NCI-H2081 (cell line): ENCODE measurements at places on chromosomes 4 and X.

DNA sequence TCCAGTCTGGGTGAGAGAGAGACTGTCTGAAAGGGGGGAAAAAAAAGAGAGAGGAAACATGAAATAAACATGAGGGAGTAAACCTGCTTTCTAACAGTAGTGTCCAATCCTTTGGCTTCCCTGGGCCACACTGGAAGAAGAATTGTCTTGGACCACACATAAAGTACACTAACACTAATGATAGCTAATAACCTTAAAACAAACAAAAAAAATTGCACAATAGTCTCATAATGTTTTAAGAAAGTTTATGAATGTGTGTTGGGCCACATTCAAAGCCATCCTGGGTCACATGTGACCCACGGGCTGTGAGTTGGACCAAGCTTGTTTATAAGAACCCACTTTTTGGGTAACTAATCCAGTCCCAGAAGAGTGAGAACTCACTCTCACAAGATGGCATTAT lies 30.3 kb downstream of the PDS5A start:
- DNase-seq = no peak

DNA sequence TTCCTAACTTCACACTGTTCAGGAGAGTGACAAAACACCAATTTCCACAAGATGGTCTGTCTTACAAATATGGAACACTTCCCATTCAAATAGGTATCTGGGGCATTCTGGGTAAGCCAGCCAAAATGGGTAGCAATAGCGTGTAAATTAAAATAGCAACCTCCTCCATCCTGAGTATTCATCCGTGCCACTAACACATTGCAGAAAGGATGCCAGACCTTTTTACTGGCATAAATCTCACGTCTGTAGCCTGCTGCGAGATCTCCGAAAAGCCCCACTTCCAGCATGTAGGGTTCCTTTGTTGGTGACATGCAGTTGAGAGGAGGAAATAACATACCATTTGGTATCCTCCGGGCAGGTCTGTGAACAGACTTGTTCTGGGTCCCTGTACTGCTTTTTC lies 52.7 kb upstream of the RAI2 start:
- no peak for DNase-seq

DNA sequence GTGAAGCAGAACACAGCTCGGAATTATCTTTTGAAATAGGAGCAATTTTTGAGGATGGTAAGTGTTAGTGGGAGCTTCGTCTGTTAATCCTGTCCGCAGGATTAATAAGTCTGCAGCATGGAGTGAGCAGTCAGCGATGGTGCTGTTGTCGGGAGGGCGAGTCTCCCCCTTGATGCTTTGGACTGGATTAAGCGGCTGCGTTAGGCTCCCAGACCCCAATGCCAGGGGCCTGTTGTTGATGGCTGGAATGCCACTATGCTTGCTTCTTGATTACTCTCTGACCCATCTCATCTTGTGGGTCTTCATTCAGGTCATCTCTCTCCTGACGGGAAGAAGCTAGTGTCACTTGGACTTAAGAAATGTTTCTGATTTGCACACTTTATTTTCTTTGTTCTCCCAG lies 332.6 kb downstream of the ARHGAP10 start:
- DNase-seq = no peak

DNA sequence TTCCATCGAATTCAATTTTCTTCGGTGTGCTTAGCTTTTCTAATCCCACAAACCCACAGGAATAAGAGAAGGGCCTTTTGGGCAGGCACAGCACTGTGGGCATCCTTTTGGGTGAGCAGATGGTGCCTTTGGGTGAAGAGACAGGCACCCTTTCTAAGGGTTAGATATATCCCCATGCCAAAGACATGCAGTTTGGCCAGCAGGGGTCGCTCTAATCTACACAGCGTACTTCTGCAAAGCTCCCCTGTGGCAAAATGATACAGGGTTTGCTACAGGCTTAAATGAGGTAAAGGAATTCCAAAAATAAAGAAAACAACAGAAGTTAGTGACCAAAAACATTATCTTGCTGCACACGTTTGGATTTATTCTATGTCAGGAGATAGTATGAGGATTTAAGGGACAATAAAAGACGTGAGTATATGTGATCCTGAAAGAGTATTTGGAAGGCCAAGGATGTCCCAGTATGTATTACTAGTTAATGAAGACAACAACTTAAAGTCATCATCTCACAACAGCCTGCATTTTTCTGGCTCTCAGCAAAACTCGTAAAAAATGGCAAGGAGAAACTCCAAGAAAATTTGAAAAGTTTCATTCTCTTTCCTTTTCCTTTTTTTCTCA lies 49.5 kb downstream of the PHEX start:
- peak; percentile 41 for DNase-seq

- DNase-seq = no peak
Measured at GRCh38 chr4:139783741-139784484, 118.3 kb downstream of the MGST2 start.

- no peak for DNase-seq
Measured at GRCh38 chr4:142081025-142081424, 444.6 kb downstream of the IL15 start.

- no peak for DNase-seq
Measured at GRCh38 chrX:22310779-22311178, 38.1 kb downstream of the CBLL2 start.

DNA sequence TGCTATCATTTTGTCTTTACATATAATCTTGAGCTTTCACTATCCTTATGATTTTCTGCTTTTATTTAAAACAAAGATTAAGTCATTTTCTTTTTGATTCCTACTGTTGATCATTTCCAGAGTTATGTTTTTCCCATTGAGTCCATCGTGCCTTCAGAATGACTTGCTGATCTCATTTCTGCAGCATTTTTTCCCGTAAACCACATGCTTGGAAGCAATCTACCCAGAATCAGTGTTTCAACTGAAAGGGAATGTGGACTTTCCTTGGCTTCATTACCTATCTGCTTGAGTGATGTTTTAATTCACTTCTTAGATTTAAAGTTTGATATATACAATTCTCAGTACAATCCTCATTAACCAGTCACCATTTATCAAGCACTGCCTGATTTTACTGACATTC lies 192.4 kb upstream of the FSTL5 start:
- DNase-seq = no peak

GRCh38 chr4:126738926-126739325 lies 893.8 kb upstream of the INTU start:
- DNase-seq = no peak

GRCh38 chrX:111616786-111617185 lies 64.2 kb upstream of the ALG13 start:
- no peak for DNase-seq

- no peak for DNase-seq
Measured at GRCh38 chr4:168551211-168551610, 54.4 kb downstream of the PALLD start.

GRCh38 chrX:53022381-53022780 lies 26.2 kb upstream of the GPR173 start:
- DNase-seq = no peak

- no peak for DNase-seq
Measured at GRCh38 chrX:48523682-48524081, 2.1 kb downstream of the EBP start.
